ENCODE measurements at places on chromosomes 2 and 18.

DNA sequence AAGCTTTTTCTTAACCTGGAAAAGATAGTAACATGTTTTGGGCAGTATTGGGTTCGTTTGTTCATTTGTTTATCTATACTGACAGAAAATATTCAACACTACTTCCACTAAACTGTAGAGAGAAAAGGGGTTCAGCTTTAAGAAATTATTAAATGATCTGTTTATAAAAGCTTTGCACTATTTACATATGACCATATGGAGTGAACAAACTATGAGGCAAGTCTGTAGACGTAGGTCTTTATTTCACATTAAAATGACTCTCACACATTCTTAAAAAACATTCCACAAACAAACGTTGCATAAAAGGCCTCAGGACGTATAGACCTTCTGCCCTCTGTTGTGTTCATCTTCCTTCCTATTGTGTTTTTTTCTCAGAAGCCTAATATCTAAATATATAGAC lies 94.6 kb downstream of the CD226 start:
- H3K4me1 ChIP-seq, result no peaks in the 10 kb centered on the region
- no peaks in the 10 kb centered on the region for H3K27me3 ChIP-seq
- no peaks in the 10 kb centered on the region for H3K36me3 ChIP-seq
- DNase-seq, result no peak
- H3K4me3 ChIP-seq, result no peak overlapping the region
- H3K27ac ChIP-seq, result no peak overlapping the region

- no peaks in the 10 kb centered on the region for H3K27me3 ChIP-seq
- no peaks in the 10 kb centered on the region for H3K36me3 ChIP-seq
- DNase-seq, result peak; percentile 49
- H3K4me1 ChIP-seq, result no peaks in the 10 kb centered on the region
Observed at GRCh38 chr2:166439078-166439477, 55.0 kb downstream of the SCN7A start.

GRCh38 chr2:125405816-125406215 lies 1250.1 kb upstream of the GYPC start:
- no peaks in the 10 kb centered on the region for H3K27me3 ChIP-seq
- no peak overlapping the region for H3K4me3 ChIP-seq
- H3K4me1 ChIP-seq, result no peaks in the 10 kb centered on the region
- DNase-seq, result peak; percentile 12
- no peak overlapping the region for H3K27ac ChIP-seq
- no peaks in the 10 kb centered on the region for H3K36me3 ChIP-seq

DNA sequence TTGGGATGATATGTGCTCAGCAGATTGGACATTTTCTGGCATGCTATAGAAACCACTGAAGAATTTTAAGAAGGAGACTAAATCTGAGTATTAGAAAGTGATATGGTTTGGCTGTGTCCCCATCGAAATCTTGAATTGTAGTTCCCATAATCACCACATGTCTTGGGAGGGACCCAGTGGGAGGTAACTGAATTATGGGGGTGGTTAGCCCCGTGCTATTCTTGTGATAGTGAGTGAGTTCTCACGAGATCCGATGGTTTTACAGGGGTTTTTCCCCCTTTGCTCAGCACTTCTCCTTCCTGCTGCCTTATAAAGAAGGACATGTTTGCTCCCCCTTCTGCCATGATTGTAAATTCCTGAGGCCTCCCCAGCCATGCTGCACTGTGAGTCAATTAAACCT lies 535.9 kb upstream of the VRK2 start:
- no peak for DNase-seq
- H3K27ac ChIP-seq, result no peak overlapping the region
- no peaks in the 10 kb centered on the region for H3K36me3 ChIP-seq
- H3K4me3 ChIP-seq, result no peak overlapping the region
- H3K27me3 ChIP-seq, result no peaks in the 10 kb centered on the region

- H3K27ac ChIP-seq, result no peak overlapping the region
- no peak overlapping the region for H3K4me3 ChIP-seq
- no peaks in the 10 kb centered on the region for H3K36me3 ChIP-seq
- DNase-seq, result no peak
- H3K27me3 ChIP-seq, result peaks cover 3% of the 10 kb centered on the region
- no peaks in the 10 kb centered on the region for H3K4me1 ChIP-seq
Observed at GRCh38 chr18:56148373-56148772, 490.0 kb downstream of the TXNL1 start.

GRCh38 chr2:34070196-34070595 lies 471.1 kb upstream of the FAM98A start:
- no peaks in the 10 kb centered on the region for H3K36me3 ChIP-seq
- H3K27me3 ChIP-seq, result no peaks in the 10 kb centered on the region
- no peak overlapping the region for H3K27ac ChIP-seq
- H3K4me1 ChIP-seq, result no peaks in the 10 kb centered on the region
- H3K4me3 ChIP-seq, result no peak overlapping the region

- H3K27me3 ChIP-seq, result no peaks in the 10 kb centered on the region
- no peak for DNase-seq
- peaks cover 19% of the 10 kb centered on the region for H3K4me1 ChIP-seq
- no peaks in the 10 kb centered on the region for H3K36me3 ChIP-seq
Observed at GRCh38 chr2:205730701-205731582, 48.6 kb downstream of the NRP2 start.
